Central memory CD4-positive, alpha-beta T cell (primary cell): ENCODE measurements at places on chromosomes 1 and 21.

- no peak for DNase-seq
Measured at GRCh38 chr1:182666706-182667105, 17.7 kb downstream of the RGS8 start.

DNA sequence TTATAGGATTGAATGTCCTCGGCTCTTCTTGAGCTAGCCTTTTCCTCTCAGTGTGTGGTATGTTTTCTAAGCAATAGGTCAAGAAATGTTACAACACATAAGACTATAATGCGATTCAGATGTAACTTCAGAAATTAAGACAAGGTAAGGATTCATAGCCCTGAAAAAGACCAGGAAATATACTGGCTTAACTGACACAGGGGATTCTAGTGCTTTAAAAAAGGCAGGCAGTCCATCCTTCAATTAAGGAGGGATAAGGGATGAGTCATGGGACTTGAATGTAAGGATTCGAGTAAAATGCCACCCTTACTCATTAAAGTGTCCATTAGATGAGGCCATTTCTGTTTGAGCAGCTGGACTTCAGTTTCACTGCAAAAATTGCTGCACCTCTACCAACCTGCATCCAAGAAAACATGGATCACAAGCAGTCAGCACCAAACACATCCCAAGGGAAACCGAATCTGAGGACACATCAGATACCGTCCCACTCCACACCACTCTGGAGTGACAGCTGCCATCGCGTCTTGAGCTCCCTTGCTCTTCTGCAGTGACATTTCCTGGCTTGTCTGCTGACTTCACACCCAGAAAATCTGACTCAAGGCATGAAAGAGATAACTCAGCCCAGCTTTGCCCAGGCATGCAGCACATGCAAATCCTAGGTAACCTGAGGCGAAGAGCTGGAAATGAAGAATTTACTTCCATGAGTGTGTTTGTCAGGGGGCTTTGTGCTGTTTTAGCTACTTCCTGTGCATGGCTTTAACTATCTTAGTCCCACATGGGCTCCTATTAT, 37.8 kb downstream of the NGF start:
- DNase-seq, result no peak

DNA sequence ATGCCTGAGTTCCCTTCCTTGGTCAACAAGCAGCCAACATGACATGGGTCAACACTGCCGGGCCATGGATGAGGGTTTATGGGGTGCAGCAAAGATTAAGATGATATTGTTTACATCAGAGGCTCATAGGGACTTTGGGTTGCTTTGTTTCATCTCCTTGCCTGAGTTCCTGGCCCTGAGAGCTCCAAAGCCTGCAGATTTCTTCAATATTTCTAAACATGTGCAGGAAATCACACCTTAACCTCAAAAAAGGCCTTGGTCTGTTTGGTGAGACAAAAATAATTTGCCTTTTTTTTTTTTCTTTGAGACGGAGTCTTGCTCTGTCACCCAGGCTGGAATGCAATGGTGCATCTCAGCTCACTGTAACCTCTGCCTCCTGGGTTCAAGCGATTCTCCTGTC, 876 bp downstream of the SLAMF8 start:
- peak; percentile 38 for DNase-seq

DNA sequence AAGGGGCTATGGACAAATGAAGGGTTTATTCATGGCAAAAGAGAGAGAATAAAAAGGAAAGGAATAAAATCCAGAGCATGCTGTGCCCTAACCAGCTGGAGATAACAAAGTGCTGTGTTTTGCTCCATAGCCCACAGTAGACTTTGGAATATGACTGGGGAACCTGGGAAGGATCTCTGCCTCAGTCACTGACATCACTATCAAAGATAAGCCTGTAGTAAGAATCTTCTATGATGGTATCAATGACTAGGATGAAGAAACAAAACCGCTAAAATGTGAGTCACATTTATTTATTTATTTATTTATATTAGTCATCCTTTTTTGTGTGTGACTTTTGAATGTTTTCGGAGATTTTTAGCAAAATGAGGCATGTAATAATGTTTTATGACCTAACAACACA, 56.3 kb downstream of the NVL start:
- no peak for DNase-seq

- DNase-seq, result no peak
Measured at GRCh38 chr1:234997201-234997895, 131.3 kb downstream of the TOMM20 start.

GRCh38 chr1:78620666-78621065, 418 bp downstream of the IFI44L start:
- DNase-seq, result no peak

- no peak for DNase-seq
Measured at GRCh38 chr1:204335085-204335484, 24.6 kb downstream of the PLEKHA6 start.

GRCh38 chr1:238409191-238409850, 518.6 kb upstream of the ZP4 start:
- DNase-seq, result no peak

DNA sequence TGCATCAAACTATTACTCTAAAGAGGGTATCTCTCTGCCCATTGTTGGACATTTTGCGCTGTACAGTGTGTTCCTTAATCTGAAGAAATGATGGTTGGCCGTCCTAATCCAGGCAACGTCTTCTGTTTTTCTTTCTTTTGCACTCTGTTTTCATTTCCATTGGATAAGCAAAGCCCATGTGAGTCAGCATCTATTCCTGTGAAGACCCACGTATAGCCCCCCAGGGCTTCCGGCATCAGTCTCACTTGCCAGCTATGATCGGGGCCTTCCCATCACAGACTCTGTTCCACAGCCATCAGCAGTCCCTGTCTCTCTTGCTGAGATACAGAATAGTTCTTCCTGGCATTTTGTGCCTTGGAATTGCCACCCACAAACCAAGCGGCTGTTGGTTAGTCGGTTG, 29.2 kb upstream of the BRDT start:
- no peak for DNase-seq

DNA sequence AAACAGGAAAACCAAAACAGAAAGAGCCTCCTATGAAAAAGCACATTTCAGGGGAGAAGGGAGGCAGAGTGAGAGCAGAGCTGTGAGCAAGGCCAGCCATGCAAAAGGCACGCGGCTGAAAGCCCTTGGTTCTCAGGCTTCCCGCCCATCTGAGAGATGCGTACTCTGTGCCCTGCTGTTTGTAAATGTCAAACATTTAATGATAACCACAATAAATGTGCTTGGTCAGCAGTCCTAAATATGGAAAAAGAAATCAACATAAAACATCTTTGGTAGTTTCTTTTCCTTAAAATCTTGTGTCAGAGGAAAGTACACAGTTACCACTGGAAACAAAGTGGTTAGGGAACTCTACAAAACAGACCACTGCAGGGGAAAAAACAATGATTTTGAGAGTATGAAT, 283.1 kb downstream of the DSCAM start:
- DNase-seq, result no peak

GRCh38 chr1:52662645-52663313, 29.8 kb downstream of the SHISAL2A start:
- no peak for DNase-seq

DNA sequence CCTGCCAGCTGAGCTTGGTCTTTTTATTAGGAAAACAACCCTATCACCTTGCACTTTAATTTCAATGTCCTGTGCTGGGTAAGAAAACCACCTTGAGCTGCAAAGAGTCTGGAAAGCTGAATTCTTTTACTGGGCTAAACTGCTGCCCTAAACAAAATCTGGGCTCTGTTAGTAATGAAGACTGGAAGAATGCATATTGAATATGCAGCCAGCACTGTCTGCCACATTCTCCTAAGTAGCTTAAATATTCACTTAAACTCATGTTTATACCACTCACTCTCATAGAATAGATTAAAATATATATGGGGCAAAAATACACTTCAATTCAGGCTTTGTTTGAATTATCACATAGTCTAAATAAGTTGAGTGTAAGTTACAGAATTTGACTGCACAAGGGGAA, 158.0 kb downstream of the TGFB2 start:
- DNase-seq, result no peak

GRCh38 chr21:16422702-16423101, 692.9 kb downstream of the USP25 start:
- no peak for DNase-seq

- DNase-seq, result no peak
Measured at GRCh38 chr1:164685266-164686035, 126.5 kb downstream of the PBX1 start.

- DNase-seq, result no peak
Measured at GRCh38 chr1:198655459-198656121, 16.8 kb downstream of the PTPRC start.

DNA sequence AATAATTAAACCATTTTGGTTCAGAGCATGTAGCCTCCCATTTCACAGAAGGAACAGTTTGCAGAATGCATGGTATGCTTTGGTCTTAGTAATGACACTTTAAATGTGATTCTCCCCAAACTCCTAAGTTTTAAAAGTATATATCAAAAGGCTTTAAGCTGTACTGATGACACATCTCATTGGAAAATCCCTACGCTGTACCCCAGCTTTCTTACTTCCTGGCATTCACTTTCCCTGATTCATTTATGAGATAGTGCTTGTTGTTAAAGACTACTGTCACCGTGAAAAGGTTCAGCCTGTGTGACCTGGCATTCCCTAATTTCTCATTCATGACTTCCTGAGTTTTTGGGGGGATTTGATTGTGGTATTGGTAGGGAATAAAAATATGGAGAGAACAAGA, 53.4 kb downstream of the MPZL1 start:
- no peak for DNase-seq
